ENCODE measurements at places on chromosomes 3 and 15.

DNA sequence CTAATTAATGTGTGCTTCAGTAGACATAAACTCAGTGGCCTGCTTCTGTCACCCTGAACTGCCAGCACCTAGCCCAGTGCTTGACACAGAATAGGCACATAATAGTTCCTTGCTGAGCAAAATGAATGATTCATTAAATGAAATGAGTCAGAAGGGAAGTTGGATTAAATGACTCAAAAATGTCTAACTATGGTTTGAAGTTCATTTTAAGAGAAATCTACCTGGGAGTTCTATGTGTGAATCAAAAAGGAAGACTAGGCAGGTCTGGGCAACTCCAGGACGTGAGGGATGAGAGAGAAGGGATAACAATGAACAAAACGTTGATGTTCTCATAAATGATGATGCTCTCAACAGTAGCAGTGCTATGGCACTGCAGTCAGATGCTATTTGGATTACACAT is 175.0 kb downstream of the CFAP20DC start:
- no peak for DNase-seq

DNA sequence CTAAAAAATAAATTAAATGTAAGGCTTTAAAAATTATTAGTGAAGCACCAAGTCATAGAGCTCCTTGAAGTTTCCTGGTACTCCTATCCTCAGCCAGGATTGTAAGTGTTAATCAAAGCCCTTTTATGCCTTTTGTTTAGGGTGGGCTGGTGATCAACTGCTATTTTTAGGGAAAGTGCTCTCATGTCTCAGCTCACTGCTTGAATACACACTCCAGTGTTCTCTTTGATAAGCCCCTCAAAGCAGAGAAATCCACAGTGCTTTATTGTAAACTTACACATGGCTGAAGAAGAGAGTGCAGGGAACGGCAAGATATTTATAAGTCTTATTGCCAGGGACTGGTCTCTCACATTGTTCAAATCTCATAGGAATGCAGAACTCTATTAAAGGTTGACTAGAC is 156.4 kb upstream of the AZI2 start:
- no peak for DNase-seq

DNA sequence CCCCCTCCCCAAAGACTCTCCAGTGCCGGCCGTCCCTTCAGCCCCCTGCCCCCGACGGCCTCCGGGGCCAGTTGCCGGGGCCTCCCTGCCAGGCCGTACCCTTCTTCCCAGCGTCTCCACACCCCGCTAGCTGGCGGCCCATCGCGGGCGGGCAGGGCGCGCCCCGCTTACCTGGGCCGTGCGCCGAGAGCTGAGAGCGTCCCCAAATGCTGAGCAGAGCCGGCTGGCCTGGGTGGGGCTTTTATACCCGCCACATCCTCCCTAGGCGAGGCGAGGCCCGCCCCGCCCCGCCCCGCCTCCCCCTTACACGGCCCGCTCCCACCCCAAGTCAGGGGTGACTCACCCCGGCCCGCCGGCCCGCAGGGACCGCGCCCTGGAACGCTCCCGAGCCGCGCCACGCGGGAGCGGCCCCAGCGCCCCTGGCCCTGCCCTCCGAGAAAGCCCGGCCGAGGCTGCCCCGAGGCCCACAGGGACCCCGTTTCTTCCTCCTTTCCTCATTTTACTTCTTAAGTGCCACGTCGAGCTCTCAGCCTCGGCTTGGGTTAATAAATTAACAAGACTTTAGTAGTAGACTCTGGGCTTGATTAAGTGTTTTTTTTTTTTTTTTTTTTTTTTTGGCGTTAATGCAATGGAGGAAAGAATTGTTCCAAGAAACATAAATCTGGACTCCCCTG is at the start of gene ANXA2:
Gene ANXA2, minus strand, starts transcription at position 215 of the 674 bp plus-strand sequence. CDS start 11,911 bp downstream, outside the sequence.
- DNase-seq, result peak; percentile 86

GRCh38 chr3:66353530-66353929 is 132.7 kb downstream of the SLC25A26 start:
- DNase-seq, result no peak

GRCh38 chr3:151203051-151203420 is at the start of gene GPR171:
GPR171 (minus strand) TSS chr3:151203216; CDS start chr3:151199386, 3,830 bp downstream.
- no peak for DNase-seq

DNA sequence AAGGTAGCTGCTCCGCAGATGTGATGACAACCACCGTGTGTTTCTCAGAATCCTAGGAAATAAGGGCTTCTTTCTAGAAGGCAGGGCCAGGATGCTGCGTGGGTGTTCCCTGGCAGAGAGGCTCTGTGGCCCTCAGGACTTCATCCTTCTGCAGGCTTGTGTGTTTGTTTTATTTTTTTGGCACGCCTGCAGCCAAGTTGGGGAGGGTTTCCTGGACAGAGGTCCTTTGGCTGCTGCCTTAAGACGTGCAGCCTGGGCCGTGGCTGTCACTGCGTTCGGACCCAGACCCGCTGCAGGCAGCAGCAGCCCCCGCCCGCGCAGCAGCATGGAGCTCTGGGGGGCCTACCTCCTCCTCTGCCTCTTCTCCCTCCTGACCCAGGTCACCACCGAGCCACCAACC is at the start of gene CLEC3B:
Gene CLEC3B, plus strand, starts transcription at position 266 of the 400 bp plus-strand sequence. Its CDS starts 60 bp downstream, at position 326.
- no peak for DNase-seq

GRCh38 chr3:17162116-17162515 is 277.4 kb downstream of the PLCL2 start:
- no peak for DNase-seq

- no peak for DNase-seq
Observed at GRCh38 chr15:89021224-89021623, 67.0 kb upstream of the ABHD2 start.

GRCh38 chr15:81905889-81906288 is 139.9 kb downstream of the MEX3B start:
- DNase-seq, result no peak

DNA sequence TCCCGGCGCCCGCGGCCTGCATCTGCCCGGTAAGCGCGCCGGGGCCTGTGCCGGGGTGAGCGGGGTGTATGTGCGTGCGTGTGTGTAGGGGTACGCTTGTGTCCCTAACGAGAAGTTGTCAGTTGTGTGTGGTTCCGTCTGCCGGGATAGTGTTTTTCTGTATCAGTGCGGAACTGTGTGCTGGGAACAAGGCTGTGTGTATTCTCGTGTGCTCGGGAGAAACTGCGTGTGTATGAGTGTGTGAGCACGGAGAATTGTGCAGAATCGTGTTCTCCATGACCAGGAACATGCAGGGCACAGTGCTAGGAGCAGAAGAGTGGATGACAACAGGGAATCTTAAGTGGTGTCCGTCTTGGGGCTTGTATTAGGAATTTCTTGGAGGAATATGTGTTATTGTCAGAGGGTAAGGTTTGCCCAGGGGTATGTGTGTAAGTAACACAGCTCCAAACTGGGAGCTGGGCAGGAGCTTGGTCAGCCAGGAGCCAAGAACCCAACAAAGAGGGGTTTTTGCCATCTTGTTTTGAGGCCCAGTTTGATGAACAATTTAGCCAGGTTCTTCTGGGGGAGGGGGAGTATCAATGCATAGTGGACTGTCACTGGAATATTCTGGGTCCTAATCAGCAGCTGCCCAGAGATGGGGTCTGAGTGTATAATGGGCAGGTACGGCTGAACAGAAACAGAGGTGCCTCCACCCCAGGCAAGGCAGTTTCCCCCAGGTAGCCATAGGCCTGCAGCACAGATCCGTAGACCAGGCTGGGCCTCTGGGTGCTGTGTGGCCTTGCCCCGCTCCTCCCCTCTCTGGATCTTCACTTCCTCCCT is 2.1 kb downstream of the ISL2 start:
- no peak for DNase-seq

DNA sequence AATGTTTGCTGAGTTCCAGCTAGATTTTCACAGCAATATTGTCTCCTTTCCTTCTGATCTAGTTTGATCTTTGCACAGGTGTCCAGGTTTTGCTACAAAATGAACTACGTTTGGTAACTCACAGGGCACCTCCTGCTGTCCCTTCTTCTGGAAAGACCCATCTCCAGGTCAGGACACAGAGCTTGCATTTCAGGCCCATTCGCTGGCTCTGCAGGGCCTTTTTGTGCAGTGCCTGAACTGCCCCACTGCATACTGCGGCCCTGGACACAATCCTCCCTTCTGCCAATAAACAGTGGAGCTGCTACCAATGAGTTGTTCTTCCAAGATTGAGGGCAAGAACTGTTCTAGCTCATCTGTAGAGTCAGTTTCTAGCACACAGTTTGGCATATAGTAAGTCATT is 50.7 kb upstream of the BDH1 start:
- DNase-seq, result no peak

DNA sequence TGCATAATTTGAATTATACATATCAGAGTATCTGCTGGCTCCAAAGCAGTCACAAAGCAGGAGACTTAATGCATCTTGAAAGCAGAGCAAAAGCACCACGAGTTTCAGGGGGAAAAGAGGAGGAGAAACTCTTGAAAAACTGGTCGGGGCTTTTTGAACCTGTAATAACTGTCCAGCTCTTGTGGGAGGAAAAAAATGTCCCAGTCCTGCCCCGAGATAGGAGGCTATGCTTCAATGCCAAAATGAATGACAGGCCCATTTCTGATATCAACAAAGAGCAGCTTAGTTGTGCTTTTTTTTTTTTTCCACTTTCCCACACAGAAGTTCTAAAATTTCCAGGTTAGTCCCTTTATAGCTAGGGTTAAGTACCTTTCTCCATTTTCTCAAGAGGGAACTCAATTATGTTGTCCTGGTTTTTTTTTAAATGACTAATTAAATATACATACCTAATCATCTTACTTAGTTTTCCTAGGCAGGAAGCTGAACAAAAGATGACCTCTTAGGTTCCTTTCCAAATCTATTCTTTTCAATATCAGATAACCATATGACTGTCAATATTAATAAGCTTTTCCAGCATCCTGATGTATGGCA is 120.2 kb downstream of the TFDP2 start:
- DNase-seq, result no peak

DNA sequence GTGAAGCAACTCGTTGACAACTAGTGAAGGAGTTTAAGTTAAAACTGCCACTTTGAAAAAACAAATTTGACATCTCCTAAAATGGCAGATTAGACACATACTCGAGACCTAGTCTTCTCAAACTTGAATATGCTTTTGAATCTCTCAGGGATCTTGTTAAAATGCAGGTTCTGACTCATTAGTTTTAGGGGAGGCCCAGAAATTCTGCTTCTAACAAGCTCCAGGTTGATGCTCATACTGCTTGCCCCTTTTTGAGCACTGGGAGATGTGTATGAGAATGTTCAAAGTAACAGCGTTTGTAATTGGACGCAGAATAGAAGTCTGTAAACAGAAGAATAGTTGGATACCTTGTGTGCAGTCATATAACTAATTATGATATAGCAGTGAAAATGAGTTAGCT is 1.6 kb downstream of the C3orf38 start:
- no peak for DNase-seq

- DNase-seq, result no peak
Observed at GRCh38 chr3:71478568-71478967, 105.0 kb downstream of the FOXP1 start.

DNA sequence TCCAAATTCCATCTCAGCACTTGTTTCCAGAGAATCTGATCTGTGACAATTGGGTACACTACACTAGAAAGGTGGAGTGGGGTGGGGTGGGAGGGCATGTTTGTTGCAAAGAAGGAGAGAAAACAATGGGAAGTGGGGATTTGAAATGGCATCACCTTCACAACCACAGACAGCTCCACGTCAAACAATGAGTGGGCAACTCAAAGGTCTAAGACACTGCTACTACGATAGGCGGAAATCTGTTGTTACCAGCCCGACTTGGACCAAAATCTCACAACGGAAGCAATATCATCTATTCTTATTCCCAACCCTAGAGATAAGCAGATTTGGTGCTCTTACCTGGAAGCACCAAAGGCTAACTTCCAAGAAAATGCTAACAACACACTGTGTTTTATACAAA is 3.3 kb downstream of the CYP19A1 start:
- no peak for DNase-seq

DNA sequence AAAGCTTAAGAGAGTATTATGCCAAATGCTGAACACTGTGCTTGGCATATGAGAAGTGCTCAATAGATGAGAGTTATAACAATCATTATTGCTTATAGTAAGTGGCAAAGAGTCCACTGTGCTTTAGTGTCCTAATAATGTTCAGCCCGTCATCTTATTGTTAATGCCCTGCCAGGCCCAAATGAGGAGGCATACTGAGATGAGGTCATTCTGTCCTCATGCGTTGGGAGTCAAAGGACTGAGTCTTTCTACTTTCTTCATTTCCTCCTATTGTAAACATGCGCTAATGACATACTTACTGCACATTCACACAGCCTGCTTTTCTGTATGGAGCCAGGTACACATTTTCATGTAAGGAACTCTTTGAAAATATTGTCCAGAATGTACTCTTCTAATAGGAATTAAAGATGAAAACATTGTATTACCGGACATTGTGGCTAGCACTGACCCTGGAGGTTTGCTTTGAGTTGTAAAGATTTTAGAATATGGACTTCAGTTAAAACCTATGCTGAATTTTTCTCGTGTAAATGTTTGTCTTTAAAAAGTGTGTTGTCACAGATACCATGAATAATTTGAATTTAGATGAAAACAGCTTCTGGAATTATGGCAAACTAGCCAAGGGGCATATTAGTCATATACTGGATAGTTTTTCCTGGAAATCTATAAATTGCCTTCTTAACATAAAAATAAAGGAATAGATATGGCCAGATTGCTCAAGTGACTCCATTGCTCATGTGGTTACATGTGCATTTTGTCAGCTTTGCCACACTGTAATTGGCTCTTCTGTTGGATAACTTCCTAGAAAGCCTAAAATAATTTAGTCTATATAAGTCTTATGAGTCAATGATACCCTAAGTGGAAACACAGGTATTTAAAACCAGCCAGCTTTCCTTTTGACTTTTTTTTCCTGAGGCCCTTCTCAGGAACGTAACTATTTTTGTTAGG is 38.3 kb downstream of the KBTBD12 start:
- no peak for DNase-seq

- DNase-seq, result no peak
Observed at GRCh38 chr3:94596887-94597566, 534.2 kb downstream of the NSUN3 start.

DNA sequence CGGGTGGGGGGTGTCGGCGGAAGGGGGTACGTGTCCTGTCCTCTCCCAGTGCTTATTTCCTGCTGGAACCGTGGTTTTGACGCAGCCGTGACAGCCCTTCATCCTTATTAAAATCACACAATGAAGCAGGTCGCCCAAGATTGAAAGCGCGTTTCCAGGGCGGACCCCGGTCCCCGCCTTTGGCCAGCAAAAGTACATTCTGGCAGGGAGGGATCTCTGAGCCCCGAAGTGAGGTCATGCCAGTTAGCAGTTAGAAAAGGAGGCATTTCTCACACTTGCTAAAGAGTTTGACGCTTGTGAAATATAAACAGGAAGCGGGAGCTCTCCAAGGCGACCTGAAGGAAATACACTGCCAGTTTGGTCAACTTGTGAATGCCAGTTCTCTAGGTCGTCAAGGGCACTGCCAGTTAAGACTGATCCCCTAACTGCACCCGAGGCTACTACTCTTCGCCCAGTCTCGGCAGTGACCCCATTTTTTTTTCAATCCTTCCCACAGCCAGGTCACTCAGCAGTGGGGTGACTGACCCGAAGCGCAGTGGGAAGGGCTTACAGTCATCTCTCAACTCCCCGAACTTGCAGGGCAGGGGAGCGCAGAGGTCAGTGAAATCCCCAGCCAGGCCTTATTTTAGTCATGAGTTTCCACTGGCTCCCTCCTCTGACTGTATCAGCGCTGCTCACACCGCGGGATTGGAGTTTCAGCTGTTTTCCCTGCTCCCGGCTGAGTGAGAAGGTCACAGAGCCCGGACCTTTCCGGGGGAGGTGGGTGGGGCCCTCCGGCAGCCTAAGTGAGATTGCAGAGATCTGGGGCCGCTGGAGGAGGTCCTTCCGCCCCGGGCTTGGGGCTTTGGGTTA is 2.0 kb upstream of the BHLHE40 start:
- peak; percentile 49 for DNase-seq

GRCh38 chr3:5205165-5205941 is 17.8 kb downstream of the EDEM1 start:
- no peak for DNase-seq

- peak; percentile 78 for DNase-seq
Observed at GRCh38 chr3:152319831-152320617, 51.3 kb downstream of the MBNL1 start.
